ENCODE measurements at places on chromosomes 7 and 10.

DNA sequence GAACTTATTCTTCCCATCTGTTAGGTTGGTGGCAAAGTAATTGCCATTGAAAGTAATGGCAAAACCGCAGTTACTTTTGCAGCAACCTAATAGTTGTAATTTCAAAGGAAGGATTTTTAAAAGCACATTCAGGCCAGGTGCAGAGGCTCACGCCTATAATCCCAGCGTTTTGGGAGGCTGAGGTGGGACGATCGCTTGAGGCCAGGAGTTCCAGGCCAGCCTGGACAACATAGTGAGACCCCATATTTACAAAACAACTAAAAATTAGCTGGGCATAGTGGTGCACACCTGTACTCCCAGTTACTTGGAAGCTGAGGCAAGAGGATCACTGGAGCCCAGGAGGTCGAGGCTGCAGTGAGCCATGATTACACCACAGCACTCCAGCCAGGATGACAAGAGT, 374.9 kb downstream of the GALNT17 start:
- DNase-seq = no peak

GRCh38 chr10:82206831-82207230, 331.8 kb downstream of the NRG3 start:
- DNase-seq = no peak

- DNase-seq = no peak
These were observed 482.0 kb upstream of the MGMT start for GRCh38 chr10:128985036-128985435.

DNA sequence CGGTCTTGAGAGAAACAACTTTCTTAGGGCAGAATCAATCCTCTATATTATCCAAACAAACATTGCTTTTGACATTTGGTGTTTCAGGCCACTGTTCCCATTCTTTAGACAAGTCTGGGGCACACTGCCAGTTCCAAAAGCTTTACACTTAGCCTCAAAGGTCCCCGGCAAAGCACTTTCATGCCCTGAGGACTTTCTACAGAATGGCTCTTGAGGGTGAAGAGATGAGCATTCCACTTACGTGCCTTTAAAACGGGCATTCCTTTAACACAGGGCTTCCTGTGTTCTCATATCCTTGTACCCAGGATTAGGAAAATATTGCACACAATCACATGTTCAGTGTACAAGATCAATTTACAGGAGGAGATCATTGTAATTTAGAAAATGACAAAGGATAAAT, 13.1 kb upstream of the TMEM213 start:
- DNase-seq = no peak

DNA sequence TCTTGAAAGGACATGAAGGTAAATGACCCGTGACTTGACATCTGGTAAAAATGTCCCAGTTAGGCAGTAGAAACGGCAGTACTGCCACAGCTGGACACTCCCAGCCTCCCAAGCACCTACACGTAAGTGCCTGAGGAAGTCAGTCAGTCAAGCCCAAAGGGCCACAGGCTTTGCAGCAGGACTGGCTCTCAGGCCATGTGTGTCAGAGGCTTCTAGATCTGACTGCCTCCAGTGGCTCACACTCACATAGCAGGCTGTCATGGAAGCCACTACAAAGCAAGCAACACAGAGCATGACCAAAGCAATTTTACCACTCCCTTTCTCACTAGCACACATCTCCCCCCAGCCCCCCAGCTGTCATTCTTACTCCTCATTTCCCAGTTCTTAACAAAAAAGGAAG, 17.8 kb upstream of the CCNJ start:
- no peak for DNase-seq

- DNase-seq = no peak
These were observed 118.8 kb downstream of the IQUB start for GRCh38 chr7:123415625-123416024.

- no peak for DNase-seq
These were observed 490.4 kb downstream of the DNAJB6 start for GRCh38 chr7:157827045-157827862.

- DNase-seq = no peak
These were observed 303.3 kb downstream of the SUGCT start for GRCh38 chr7:40437936-40438634.

DNA sequence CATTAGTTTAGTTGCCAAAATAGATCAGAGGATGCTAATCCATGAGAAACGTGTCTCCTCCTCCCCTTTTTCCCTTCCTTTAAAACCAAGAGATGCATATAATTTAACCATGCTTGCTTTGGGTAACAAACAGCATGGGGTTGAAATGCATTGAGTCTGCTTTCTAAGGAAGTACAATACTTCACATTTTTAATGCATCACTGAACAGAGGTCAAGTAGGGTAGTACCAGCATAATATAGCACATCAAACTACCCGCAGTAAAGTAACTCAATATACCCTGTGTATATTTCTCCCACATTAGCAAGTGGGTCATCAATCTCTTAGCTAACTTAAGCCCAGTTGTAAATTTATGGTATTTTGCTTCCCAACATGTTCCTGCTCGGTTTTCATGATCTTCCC, 239.3 kb upstream of the SEMA3C start:
- peak; percentile 41 for DNase-seq

DNA sequence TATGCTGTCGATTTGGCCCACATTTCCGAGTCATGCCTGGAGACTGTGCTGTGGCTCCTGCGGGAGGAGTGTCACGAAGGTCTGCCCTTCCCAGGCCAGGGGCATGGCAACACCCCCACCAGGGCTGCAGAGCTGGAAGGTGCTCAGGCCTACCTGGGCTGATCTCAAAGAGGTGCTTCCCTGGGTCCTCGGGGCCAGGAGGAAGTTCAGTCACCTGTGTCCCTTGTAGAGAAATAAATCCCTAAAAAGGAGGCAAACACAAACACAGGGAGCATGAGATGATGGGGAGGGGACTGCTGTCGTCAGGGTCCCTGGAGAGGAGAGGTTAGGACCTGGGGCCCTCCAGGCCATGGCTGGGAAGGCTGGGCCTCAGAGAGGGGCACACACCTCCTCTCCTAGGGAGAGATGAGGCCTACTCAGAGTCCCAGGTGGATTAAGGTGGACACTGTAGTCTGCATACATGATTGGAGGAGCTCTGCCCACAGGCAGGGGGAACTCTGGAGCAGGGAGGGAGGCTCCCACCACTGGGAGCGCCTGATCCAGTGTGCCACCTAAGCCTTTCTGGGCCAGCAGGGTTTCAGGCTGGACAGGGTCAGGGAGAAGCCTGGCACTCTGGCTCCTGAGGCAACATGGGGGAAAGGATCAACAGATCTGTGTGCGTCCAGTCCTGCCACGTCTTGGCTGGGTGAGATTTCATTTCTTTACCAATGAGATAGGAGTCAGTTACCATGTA, 49.4 kb downstream of the ARHGAP22 start:
- DNase-seq = no peak

DNA sequence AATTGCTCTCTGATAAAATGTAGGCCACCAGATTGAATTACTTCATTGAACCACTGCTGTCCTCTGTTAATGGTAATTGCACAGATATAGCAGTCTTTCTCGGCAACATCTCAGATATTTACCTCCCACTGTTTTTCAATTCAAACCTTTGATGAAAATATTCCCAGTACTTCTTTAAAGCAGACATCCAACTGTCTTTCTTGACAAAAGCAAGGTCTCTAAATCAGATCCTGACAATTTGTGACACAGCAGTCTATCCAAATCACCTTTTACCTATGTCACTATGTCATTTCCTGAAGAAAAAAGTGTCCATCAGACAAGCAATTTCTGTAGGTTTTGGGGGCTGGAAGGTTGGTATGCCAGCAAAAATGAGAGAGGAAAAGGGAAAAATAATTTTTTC, 555.7 kb downstream of the AUTS2 start:
- DNase-seq = no peak

DNA sequence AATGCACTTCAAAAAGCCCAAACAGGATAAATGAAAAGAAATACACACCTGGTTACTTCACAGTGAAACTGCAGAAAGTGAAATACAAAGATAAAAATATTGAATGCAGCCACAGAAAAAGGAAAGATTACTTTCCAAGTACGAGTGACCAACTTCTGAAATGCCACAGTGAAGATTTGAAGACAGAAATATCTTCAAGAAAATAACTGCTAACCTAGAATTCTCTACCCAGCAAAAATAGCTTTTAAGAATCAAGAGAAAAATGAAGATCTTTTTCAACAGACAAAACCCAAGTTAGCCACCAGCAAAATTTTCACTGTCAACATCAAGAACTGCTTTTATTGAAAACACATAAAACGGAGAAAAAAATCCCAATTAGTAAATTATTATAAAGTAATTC, 46.2 kb downstream of the SMURF1 start:
- no peak for DNase-seq

DNA sequence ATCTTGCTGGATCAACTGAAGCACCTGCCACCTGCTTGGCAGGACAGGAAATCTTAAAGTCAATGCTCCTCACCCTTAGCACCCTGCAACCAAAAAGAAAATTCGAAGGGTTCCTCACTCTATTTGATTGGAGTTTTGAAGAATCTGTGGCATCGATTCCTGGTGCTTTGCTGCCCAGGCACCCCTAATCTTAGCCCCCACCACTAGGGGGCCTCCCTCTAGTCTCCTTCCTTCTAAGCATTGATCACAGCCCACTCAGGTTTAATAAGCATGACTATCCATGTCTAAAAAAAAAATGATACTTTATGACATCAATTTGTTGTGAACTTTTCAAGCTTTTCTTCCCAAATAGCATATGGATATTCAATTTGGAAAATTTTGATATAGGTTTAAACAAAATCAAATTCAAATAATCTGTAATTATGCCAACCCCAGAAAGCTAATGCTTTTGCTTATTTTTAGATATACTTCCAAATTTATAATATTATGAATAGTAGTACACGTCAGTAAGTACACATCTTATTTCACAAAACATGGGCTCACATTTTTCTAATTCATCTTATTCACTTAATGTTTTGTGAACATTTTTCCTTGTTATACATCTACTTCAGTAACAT, 45.3 kb downstream of the NRG3 start:
- no peak for DNase-seq

GRCh38 chr7:131747658-131748232, 191.3 kb upstream of the PODXL start:
- DNase-seq = no peak

DNA sequence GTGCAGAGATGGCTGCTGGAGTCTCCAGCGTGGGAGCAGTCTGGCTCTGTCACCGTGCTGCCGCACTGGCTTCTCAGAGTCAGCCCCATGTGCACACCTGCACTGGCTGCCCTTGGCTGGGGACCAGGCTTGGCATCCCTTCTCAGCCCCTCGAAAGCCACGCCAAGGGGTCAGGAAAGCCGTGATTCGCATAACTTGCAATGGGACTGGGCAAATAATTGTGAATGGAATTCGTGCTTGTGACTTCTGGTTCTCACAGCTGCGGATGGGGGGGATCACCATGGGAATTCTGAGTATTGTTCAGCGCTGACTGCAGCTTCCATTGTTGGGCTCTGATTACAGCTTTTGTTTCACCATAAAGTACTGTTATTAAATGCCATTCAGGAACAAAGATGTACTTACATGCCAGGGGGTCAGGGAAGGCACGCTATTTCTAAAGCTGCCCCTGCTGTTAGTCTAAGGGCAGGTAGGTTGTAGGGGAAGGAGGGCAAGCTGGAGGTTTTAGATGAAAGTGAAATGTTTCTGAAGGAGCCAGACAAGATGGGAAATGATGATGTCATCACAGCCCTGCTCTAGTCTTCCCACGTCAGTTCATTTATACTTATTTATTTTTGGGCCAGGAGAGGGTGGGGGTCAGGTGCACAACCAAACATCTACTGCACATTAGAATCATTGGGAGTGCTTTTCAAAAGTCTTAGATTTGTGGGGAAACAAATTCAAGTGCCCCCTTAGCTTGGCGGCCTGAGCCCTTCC, 5.8 kb upstream of the PLEKHA1 start:
- DNase-seq = no peak

GRCh38 chr7:75951506-75951905, 36.6 kb downstream of the POR start:
- no peak for DNase-seq

GRCh38 chr10:125264091-125264490, 103.7 kb upstream of the CTBP2 start:
- DNase-seq = no peak

DNA sequence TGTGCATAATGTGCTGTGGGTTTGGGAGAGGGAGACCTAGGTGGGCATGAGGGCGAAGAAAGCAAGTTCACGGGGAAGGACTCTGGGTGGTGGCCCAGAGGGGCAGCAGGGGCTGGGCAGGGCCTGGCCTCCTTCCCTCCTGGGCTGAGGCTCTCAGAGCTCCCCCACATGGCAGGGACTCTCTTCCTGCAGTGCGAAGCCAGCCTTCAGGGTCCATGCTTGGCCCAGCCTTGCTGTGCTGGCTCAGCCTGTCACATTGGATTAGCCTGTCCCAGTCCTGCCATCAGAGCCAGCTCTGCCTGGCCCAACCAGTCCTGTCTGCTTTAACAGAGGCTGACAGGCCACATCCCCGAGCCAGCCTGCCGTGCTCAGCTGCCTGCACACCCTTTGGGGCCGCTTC, 20.4 kb upstream of the ZNF488 start:
- no peak for DNase-seq

Measured in neuronal stem cell (in vitro differentiated cells).